Midbrain (tissue), 1 donor: ENCODE measurements at places on chromosomes 16 and 17.

- DNase-seq, result no peak
These were observed 9.1 kb upstream of the TMEM100 start for GRCh38 chr17:55731586-55732250.

- peak; percentile 89 for DNase-seq
These were observed 14.0 kb downstream of the PLLP start for GRCh38 chr16:57270221-57271062.

DNA sequence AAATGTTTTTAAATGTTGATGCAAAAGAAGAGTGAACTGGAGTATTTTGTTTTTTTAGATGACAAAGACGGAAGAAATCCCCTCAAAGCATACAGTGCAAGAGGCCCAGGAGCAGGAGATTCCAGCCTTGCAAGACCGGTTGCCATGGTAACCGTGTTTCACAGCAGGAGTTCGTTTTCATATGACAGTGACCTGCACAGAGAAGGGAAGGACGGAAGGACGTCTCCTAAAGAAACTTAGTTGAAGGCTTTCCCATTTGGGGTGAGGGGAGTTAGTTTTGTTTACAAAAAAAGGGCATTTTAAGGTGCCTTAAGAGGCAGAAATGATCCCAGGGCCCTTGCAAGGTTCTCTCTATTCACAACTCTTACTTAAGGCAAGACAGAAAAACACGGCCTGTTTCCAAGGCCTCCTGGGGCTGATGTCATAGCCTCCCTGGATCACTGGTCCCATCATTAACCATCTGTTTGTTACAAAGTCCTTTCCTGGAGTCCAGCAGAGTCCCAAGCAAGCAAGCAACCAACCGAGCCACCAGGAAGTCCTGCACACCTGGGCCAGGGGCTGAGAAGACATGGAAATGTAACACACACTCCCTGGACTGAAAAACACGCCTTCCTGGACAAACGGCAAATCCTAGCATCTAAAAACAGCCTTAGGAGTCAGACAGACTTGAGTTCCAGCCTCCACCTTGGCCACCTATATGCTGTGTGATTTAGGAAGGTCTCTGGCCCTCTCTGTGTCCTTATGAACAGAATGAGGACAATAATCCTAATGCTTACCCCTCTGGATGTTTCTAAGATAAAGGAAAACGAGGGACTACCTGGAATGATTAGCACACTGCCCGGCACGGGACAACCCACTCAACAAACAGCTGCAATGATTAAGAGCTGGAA, 30.3 kb upstream of the RPH3AL start:
- DNase-seq, result no peak

- DNase-seq, result no peak
These were observed 196.0 kb upstream of the CPHXL start for GRCh38 chr16:75922250-75922649.

GRCh38 chr17:2947588-2947950, 115.8 kb downstream of the OR1D5 start:
- no peak for DNase-seq

DNA sequence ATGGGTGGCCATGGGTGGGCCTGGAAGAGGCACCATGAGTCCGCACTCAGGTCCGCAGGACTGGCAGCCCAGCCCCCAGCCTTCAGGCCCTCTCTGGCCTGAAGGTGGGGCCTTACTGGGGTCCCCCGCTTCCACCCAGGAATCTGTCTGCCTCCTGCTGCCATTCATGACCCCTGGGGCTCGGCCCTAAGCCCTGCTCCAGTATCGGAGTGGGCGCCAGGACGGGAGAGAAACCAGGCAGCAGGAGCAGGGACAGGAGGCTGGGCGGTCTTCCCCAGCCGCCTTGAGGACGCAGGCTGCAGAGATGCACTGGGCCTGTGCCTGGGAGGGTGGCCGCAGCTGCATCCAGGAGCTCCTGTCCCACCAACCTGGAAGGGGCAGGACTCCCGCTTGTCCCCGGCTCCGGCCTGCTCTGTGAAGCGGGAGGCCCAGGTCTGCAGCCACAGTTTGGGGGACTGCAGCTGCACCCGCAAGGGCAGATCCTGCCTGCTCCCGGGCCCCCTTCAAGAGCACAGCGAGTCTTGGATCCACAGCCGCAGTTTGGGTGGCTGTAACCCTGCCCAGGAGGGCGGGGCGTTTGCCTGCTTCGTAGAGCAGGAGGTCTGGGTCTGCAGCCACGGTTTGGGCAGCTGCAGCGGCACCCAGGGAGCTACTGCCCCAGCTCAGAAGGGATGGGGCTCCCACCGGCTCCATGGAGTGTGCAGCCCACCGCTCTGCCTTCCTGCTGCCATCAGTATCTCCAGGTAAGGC, 81.8 kb upstream of the DNAJA2 start:
- no peak for DNase-seq

DNA sequence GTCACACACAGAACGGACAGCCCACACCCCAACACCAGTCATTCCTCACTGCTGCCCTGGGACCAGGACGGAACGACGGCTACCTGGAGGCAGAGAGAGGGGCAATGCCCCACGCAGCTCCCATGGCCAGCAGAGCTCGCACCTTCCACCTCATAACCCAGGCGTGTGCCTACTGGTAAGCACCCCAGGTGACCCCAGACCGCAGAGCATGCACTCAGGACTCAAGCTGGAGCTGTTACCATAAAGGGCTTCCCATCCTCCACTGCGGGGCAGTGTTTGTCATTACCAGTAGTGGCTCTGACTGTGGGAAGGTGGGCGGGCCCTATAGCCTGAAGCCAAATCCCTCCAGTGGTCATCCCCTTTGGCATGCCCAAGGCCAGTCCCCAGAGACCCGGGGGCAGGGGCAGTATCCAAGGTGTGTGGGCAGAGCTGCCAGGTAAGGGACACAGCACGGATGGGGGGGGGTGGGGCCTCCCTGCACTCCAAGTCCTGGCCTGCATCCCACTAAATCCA, 4.7 kb upstream of the BCAR1 start:
- DNase-seq, result no peak
